Effector memory CD8-positive, alpha-beta T cell (primary cell): ENCODE measurements at places on chromosomes 16 and 17.

DNA sequence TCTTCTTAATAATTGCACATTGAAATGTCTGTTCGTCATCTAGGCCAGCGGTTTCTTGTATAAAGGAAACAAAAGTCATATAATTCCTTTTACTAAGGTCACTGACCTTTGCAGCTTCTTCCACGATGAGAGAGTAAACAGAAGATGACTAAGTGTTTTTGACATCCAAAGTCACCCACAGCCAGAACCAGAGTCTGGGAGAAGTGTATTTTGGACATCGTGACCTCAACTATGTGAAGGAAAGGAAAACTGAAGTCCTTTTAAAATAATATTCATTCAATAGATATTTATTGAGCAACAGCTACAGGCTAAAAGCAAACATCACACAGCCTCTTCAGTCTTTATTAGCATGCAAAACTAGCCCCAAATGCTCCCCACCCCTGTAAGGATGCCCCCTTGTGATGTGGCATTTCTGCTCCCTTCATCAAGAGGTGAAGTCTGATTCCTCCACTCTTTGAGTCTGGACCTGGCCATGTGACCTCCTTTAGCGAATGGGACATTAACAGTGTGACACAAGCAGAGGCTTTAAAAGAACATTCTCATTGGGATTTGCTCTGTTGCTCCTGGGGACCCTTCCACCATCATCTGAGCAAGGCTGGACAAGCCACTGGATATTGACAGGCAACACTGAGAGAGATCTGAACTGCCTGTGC, 8.1 kb upstream of the PMP22 start:
- DNase-seq = no peak

GRCh38 chr17:34318474-34318873, 761 bp upstream of the CCL8 start:
- no peak for DNase-seq

DNA sequence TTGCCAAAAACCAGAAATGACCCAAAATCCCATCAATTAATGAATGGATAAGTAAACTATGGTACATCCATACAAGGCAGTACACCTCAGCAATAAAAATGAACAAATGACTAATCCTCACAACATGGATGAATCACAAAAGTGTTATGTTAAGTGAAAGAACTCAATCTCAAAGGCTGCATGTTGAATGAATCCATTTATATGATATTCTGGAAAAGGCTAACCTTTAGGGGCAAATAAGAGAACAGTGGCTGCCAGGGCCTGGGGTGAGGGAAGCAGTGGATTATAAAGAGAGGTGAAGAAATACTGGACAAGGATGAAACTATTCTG, 46.1 kb upstream of the MSI2 start:
- no peak for DNase-seq

GRCh38 chr17:1639549-1640180, 5.9 kb downstream of the SCARF1 start:
- DNase-seq = no peak

DNA sequence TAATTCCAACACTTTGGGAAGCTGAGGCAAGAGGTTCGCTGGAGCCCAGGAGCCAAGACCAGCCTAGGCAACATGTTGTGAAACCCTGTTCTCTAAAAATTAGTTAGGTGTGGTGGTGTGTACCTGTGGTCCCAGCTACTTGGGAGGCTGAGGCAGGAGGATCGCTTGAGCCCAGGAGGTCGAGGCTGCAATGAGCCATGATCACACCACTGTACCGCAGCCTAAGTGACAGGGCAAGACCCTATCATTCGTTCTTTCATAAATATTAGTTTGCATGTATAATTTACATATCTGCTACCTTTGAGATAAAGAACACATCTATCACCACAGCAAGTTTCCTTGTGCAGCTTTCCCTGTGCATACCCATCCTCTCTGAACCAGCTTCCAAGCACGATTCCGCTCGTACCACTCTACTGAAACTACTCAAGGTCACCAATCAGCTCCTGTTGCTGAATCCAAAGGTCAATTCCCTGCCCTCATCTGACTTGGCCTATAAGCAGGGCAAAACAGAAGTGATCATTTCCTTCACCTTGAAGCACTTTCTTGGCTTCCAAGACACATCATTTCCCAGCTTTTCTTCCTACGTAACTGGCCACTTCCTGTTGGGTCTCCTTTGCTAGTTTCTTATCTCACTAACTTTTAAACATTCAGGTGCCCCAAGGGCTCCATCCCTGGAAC, 49.1 kb downstream of the GRB2 start:
- no peak for DNase-seq
